ENCODE measurements at places on chromosomes 2 and 18.

DNA sequence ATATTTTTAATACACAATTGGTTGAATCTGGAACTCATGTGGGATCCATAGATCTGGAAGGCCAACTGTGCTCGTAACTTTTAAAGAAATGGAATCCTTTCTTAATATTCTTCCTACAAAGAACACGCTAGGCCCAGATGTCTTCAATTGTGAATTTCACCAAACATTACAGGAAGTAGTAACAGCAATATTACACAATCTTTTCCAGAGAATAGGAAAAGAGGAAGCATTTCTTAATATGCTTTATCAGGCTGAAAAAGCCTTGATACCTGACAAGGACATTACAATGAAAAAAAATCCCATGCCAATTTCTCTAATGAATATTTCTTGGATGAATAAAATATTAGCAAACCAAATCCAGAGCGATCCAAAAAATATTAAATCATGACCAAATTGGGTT is 80.3 kb upstream of the HAAO start:
- no peak for DNase-seq

- DNase-seq: no peak
These were observed 40.5 kb upstream of the PAPOLG start for GRCh38 chr2:60715561-60715960.

DNA sequence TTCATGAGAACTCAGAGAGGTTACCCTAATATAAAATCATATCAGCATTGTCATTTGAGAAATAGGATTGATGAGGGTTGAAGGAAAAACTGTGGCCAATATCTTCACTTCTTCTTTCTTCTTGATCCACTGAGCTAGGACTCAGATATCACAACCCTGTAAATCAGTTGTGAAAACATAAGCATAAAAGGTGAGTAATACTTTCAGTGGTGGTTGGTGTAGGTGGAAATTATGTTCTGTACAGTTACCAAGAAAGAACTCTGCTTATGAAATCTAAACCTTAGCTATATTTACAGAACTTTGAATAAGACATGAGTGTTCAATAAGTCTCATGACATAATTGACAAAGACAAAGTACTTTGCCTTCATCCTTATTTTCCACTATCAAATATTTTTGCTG is 56.3 kb downstream of the PAX3 start:
- no peak for DNase-seq

GRCh38 chr18:42640160-42640559 is 475.3 kb downstream of the RIT2 start:
- no peak for DNase-seq
